ENCODE measurements at places on chromosomes 12 and 14.

DNA sequence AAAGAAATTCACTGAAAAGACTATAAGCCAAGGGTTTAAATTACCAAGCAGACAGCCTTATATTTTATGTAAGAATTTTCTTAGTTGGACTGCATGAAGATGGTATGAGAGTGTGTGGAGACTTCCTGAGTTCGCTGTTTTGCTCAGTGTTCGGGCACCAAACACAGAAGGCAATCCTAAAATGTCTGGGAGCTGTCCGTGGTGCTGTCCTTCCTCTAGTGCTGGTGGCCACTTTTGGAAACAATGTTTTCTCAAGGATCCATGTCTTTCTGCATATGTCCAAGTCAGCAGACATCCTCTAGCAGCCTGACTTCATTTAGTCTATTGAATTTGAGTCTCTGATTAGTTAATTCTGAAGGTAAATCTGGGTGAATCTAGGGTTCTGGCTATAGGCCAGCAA is 135.8 kb downstream of the SLC8A3 start:
- no peak for DNase-seq

DNA sequence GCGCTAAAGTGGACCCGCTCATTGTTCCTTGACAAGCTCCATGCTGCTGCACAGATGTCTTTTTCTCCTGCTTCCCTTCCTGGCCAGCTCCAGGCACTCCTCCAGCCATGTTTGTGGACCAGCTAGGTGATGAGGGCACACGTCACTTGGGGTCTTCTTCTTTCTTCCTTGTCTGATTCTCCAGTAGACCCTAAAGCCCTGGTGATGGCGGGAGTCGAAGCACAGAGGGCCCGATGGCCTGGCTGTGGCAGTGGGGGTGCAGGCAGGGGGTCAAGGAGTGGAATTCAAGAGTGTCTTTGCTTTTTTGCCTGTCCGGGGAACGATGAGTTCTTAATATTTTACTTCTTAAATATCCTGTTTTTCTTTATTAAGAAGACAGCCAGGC is 23.0 kb upstream of the AMN start:
- DNase-seq: no peak

GRCh38 chr14:64758025-64758521 is 53.8 kb downstream of the PLEKHG3 start:
- DNase-seq: no peak

- no peak for DNase-seq
Measured at GRCh38 chr12:82600379-82600778, 86.3 kb upstream of the TMTC2 start.

- DNase-seq: no peak
Measured at GRCh38 chr12:105477873-105478272, 147.4 kb downstream of the C12orf75 start.

DNA sequence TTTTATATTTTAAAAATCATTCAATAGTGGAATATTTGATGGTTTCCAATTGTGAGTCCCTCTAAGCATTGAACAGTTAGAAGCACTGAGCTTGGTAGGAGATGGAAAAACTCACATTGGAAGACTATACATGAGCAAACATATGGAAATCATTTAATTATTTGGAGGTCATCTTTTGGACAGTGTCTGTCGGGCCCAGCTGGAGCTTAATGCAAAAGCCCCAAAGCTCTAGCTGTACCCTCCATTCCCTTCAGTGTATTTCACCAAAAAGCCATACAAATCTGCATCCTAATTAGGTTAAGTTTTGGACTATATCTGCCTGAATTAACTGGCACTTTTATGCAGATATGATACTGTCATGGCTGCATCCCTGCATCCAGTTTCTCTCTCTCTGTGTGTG is 365.7 kb downstream of the FLRT2 start:
- DNase-seq: no peak
